Left cardiac atrium (tissue), 4 donors: ENCODE measurements at places on chromosomes 2 and 18. TPM values are rescaled to one million over a fixed set of nuclear protein-coding genes. Genes with fewer than 3 reads are reported as not detected.

Gene SERPINB3
- not detected for total RNA-seq

Gene UGT1A10
- not detected for total RNA-seq

DNA sequence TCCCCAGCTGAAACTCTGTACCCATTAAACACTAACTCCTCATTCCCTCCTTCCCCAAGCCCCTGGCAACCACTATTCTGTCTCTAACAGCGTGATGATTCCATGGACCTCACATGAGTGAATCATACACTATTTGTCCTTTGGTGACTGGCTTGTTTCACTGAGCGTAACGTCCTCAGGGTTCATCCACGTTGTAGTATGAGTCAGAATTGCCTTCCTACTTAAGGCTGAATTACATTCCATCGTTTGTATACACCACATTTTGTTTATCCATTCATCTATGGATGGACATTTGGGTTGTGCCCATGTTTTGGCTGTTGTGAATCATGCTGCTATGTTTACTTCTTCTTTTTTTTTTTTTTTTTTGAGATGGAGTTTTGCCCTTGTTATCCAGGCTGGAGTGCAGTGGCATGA, 19.6 kb upstream of the CABLES1 start:
- no peak for DNase-seq

- no peak for DNase-seq
Observed at GRCh38 chr2:217951521-217952247, 51.1 kb downstream of the TNS1 start.

DNA sequence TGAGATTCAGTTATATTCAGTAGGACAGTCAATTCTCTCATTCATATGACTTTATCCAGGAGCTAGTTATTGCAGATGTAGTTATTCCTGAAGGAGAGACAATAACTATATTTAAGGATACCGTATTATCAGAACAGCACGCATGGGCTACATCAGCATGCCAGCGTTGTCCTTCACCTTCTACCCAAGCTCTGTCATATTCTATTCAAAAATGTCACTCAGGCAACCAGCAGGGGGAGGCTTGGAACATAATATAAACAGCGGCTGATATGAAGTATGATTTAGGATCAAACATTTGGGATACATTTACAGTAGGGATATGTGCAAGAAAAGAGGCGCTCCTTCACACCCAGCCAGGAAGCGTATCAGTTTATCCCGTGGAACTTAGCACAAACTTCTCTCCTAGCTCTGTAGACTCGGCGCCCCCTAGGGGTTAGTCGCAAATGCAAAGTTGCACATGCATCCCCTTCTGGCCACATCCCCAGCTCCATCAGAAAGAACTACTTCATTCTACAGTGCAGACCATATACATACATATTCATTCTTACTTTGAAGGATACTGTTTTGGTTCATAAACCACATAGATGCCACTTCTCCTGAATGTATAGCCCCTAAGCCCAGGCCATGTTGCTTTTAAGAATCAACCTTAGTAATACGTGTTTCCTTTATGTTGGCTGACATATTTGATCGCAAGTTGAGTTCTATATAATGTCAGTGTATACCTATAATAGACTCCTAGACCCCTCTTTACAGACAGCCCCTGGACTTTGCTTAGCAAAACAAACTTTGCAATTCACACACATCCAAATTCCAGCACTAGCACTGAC, 759.4 kb downstream of the ADCYAP1 start:
- peak; percentile 53 for DNase-seq

- no peak for DNase-seq
Observed at GRCh38 chr2:101232770-101233169, 19.9 kb upstream of the CNOT11 start.

- no peak for DNase-seq
Observed at GRCh38 chr2:51960281-51960680, 928.3 kb upstream of the NRXN1 start.
